COR-L47 (cell line): ENCODE measurements at places on chromosomes 3 and 15.

DNA sequence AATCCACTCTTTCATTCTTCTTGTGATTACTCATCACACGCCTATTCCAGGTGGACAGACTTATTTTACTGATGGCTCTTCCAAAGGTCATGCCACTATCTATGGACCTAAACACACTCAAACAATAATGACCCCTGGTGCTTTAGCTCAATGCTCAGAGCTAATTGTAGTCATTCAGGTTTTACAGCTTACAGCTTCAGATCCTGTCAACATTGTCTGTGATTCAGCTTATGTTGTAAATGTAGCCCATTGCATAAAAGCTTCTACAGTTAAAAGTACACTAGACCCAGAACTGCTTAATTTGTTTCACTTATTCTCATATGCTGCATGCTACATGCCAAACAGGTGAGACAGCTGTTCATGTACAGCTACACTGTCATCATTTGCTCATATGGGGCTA lies 49.2 kb downstream of the LSM3 start:
- no peak for DNase-seq

GRCh38 chr3:16570113-16570512 lies 35.1 kb downstream of the DAZL start:
- DNase-seq: no peak

DNA sequence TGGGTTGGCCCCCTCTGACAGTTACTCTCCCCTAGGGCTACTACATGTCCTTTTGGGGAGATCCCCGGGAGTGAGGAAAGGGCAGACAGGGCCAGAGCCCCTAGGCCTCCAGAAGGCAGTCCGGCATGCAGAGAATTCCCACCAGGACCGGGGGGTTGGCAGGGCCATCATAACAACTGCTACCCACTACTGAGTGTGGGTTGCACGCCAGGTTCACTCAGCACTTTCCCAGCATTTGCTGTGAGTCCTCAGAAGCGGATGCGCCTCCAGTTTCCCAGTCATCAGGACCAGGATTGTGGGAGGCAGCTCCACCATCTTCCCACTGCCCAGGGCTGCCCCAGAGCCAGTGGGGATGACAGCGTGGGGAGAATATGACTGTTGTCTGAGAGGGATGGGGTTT lies 51.2 kb upstream of the HERC1 start:
- no peak for DNase-seq

DNA sequence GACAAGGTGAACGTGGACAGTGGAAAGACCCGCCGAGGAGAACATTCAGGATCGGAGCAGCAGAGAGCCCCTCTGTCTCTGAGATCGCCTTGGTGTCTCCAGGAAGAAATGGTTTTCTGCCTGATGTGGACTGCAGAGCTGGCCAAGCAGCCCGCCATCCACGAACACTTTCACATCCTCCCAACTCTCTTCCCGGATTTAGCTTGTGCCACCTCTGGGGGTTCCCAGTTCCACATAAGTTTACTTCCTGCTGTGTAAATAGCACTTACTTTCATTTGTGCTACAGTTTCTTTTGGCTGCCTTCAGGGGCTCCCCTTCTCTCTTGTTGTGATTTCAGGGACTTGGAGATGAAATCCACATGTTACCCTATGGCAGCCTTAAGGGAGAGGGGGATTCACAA lies 48.4 kb downstream of the SEMA5B start:
- DNase-seq: no peak

- DNase-seq: no peak
Measured at GRCh38 chr15:86522721-86523120, 443.1 kb downstream of the AGBL1 start.

DNA sequence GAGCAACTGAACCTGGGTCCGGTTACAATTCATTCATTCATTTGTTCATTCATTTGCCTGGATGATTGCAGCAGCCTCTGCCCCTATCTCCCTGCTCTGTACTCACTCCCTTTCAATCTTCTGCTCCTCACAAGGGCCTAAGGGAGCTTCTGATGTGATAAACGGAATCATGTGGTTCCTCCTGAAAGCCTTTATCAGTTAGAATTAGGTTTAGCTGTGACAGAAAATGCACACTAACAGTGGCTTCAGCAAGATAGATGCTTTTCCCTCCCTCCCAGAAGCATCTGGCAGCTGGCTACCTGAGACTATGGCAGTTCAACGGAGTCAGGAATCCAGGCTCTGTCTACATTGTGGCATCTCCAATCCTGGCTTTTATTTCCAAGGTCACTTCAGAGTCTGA lies 196.0 kb downstream of the ADAMTS9 start:
- DNase-seq: no peak

- DNase-seq: no peak
Measured at GRCh38 chr3:16252988-16253387, 11.8 kb downstream of the DPH3 start.

GRCh38 chr15:31474059-31474868 lies 147.6 kb downstream of the KLF13 start:
- no peak for DNase-seq

DNA sequence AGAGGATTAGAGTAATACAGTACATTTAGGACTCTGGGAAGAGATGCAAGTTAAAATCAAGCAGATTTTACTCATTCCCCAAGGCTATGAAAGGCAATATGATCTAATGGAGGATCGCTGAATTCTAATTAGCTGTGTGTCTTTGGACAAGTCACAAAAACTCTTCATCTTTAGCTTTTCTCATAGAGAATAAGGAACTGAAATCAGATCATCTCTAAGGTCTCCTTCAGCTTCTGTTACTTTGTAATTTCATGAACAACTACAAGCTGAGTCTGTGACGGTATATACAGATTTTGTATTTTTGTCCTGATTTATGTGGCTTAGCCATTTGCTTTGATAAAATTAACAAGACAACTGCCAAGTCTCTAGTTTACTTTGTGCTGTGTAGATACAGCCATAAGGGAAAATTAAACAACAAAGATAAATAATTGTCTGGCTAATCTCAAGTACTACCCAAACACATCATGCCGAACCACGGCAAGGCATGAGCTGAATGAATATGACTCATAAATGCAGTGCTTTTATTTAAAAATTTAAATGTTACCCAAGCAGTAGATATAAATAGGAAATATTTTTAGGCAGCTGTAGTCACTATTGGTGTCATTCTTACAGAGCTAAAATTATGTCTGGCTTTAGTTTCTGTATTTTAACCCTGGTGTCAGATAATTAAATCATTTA lies 81.5 kb downstream of the GAP43 start:
- no peak for DNase-seq

GRCh38 chr15:97501291-97501690 lies 459.2 kb upstream of the ARRDC4 start:
- no peak for DNase-seq

DNA sequence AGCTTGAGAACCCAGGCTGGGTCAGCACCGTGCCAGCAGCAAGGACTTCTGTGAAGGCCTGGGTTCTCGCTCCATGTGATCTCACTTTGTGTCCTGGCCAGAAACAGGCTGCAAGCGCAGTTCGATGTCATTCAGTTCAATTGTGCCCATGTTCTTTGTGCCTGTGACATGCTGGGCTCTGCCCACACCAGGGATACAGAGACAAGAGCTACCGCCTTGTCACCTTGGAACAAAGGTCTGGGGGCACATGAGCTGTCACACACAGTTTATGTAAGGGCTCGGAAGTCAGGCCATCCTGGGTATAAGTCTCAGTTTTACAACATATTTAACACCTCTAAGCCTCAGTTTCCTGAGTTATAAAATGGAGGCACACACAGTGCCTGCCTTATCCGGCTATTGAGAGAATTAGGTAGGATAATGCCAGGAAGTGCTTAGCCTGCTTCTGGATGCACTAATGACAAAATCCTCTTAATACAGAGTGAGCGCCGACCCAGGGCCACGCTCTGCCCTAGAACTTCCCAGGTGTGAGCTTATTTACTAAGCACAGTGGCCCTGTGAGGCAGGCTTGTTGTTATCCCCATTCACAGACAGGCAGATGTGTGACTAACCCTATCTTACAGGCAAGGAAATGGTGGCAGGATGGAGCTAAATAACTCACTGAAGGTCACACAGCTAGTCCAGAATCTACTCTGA lies 50.4 kb upstream of the LIMD1 start:
- no peak for DNase-seq

DNA sequence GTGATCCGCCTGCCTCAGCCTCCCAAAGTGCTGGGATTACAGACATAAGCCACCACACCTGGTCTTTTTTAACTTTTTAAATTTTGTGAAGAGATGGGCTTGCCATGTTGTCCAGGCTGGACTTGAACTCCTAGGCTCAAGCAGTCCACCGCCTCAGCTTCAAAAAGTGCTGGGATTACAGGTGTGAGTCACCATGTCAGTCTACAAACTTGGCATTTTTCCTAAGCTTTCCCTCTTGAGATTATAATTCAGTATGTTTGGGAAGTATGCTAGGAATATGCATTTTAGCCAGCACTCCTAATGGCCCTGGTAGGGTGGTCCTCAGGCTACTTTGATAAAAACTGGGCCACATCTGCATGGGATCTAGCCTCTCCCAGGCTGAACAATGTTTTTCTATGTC lies 4.4 kb downstream of the WDR73 start:
- no peak for DNase-seq

- no peak for DNase-seq
Measured at GRCh38 chr3:106242781-106243180, 374.0 kb upstream of the CBLB start.

GRCh38 chr15:47384341-47384740 lies 333.0 kb upstream of the SEMA6D start:
- DNase-seq: no peak

DNA sequence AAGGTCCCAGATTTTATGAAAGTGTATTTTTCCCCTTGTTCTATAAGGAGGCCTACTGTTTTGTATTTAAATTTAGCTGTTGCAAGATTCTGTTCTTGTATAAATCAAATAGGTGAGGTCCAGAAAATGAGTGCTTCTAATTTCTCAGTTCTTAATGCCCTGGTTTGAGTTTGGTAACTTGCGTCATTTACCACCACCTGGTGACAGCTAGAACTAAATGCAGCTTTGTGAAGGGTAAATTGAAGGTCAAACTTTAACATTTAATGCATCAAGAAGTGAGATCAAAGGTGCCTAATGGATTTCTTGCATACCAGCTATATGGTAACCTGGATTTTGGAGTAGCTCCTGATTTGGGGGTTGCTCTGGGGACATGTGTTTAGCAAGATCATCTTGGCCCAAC lies 50.7 kb upstream of the POLR2M start:
- no peak for DNase-seq

DNA sequence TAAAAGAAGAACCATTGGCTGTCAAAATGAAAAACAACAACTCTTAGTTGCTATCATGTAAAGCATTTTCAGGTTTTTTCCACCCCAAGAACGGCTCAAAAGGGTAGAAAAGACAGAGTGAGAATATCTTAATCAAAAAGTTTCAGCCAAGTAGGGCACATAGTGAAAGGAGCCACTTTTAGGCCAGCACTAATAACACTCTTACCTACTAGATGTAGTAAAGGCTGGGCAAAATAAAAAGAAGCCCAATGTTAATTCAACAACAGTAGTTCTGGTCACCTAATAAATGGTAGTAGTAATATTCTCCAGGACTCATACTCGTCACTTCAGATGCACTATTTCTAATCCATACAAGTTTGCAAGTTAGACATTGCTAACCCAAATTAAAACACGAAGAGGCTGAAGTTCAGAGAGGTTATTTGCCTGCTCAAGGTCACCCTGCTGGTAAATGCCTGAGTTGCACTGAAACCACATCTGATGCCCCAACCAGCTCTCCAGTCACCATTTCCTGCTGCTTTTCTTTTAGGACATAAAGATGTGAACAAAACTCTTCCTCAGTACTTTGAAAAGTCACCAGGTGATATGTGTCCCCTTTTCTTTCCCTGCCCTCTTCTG lies 7.5 kb downstream of the GOLIM4 start:
- DNase-seq: no peak

DNA sequence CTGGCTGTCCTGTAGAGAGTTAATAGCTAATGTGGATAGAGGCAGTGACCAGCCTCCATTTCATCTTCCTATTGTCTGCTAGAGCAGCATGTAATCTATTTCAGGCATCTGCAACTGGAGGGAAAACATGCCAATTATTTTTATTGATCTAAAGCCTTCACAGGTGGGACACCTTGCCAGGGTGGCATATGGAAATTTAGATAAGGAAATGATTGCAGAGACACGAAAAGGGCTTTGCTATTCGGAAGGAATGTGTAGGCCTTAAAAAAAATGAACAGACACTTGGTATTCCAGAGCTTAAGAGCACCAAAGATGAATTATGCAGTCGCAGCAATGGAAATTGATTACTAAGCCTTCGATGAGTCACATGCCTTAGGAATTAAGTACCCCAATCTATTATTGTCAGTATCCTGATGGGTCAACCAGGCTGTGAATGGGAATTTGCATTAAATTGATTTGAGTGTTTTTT lies 454.7 kb downstream of the SQOR start:
- DNase-seq: no peak

DNA sequence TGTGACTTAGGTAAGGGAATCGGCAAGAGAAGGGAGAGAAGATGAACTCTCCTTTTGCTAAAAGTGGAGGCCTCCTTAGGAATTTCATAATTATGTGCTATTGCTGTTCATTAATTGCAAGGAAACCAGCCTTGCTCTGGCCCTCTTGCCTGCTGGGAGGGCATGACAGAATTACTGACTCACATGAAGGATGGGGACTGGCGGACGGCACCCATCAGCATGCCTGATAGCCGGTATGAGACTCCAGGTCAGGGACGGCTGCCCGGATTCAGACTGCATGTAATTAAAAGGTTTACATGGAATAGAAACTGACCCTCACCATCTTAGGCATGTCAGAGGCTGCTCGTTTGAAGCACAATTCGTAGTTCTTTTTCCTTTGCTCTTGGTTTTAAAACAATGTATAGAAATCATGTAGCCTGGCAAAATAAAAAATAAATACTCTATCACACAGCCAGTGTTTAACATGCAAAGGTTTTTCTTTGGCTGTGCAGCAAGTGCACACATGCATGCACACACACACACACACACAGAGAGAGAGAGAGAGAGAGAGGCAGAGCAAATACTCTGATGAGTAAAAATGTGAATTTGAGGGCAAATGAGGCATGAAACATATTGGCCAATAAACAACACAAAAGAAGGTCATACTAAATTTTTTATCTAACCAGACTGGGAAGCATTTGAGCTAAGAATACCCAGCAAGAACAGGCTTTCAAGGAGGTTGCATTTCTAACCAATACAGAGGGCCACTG lies 82.7 kb downstream of the FOXB1 start:
- no peak for DNase-seq

DNA sequence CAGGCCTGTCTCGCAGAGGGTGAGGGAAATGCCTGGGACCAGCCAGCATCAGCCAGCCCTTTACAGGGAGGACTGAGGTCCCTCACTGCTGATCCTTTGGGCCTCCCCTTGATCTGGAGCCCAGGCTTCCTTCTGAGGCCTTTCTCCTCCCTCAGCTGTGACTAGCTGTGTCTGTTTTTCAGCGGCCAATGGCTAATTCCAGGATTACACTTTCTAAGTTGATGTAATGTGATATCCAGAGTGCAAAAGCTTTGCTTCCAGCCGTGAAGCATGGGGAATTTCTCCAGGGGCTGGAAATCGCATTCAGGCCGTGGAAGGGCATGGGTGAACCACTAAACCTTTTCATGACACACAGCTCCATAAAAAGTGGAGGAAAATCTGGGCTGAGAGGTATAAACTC lies 157.6 kb downstream of the SHQ1 start:
- no peak for DNase-seq
